Stimulated activated CD4-positive, alpha-beta T cell treated with anti-CD3 and anti-CD28 coated beads, Interleukin-15, amount 100 ng/mL, for 1 hour (primary cell): ENCODE measurements at places on chromosomes 3 and 15.

- DNase-seq: no peak
These were observed 148.5 kb upstream of the ICE2 start for GRCh38 chr15:60627298-60627943.

DNA sequence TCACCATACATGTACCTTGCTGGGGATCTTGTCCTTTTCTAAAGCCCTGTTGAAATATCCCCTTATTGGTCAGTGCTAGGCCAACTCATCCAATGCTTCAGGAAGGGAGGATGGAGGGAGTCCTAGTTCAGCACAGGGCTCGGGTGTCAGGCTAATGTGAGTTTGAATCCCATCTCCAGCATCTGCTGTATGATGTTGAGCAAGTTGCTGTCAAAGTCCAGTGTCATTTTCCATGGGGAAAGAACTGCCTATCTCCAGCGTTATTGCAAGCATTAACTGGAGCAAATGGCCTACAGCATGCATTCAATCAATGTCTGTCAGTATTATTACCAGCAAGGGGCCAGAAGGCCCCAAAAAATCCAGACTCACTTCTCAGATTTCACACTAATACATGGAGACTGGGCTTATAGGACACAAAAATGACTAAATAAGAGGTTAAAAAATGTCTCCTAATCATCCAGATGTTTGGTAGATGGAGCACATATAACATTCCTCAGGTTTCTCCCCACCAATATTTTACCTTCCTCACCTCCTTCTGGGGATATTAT, 40.8 kb downstream of the SRGAP3 start:
- no peak for DNase-seq

DNA sequence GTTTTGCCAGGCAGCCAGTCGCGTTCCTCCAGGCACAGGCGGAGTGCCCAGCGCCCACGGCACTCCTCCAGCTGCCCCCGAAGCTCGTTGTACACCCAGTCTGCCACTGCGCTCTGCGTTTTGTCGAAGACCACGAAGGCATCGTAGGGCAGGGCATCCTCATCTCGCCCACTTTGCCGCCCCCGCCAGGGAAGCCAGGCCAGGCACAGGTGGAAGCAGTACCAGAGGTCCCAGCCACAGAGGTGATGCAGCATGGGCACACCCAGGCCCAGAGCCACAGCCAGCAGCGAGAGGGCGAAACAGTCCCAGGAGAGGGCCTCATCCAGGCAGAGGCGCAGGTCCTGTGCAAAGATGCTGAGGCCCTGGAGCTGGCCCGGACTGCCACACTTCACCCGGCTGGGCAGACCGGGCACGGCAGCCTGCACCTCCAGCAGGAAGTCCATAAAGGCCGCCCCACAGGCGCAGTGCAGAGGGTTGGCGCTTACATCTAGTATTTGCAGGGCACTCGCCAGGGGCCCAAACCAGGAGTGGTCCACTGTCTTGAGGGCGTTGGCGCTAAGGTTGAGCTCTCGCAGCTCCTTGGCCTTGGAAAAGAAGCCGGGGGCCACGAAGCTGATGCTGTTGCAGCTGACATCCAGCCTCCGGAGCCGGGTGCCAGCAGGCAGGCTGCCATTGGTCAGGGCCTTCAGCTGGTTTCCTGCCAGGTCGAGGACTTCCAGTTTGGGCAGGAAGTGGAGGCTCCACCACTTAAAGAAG, 3.7 kb downstream of the TLR9 start:
- DNase-seq: no peak

DNA sequence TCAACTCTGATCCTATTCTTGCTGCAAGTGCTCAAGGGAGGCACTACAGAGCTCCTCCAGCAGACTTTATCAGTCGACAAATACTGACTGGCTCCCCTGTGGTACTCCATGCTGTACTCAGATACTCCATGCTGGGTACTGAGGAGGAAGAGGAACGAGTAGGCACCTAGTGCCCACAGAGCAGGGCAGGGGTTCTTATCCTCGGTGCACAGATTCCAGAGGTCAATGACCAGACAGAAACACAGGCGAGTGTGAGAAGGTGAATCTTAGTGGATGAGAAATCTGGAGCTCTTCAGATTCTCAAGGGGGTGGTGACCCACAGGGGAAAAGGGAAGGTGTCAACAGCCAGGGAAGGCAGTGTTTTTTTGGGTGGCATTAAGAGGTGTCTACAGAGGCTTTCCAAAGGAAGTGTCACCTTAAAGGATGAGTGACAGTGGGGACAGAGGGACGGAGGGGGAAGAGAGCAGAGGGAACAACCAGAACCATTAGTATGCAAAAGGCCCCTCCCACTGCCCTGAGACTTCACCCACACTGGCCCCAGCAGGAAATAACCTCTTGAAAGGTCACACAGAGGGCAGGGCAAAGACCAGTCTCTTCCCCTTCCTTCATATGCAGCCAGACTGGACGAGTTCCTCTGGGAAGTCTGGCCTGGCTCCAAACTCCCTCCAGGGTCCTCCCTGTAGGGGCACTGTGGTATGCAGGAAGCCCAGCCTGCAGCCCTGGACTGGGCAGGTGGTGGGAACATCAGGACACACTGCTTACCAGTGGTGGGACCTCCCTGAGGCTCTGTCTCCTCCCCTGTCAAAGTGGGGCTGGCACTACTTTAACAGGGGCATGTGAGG, 27.5 kb downstream of the CCDC12 start:
- DNase-seq: no peak

DNA sequence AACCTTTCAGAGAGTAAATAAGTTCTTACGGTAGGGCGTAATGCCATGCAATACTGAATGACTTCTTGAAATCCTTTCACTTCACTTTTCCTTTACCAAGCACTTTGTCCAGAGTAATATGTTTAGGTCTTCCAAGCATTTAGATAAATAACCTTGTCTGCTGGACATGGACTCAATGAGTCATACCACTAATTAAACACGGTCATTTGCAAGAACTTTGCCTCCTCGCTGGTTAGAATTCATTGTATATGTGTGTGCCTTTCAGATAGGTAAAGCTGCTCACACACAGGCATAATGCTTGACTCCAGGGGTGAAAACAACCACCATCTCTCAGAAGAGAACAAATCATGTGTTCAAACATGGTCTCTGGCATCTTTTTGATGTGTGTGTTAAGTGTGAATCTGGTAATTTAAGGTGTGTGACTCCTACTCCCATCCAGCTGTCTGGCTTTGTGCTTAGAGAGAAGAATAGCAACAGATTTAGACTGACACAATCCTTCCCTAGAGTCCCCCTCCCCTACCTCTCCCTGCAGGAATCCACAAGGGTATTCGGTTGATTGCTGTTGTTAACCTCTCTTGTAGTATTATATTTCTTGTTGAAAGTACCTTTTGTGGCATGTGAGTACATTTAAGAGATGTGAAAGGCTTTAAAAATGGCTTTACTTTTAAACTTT, 419.0 kb downstream of the CNTN4 start:
- no peak for DNase-seq

DNA sequence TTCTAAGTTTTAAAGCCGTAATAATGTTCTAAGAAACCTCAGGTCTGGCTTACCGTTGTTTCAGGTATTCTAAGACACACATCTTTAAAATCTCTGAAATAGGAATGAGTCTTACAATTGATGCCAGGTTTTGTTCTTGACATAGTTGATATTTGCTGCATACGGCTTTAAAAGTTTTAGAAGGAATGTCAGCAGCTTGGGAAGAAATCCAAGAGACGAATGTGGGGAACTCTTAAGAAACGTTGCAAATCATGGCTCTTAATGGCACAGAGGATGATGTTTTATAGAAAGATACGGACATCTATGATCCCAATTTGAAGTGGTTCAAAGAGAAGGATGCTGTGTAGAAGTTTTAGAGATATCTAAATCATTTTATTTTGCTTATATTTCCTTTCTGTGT, 11.5 kb downstream of the NUDT16 start:
- no peak for DNase-seq

DNA sequence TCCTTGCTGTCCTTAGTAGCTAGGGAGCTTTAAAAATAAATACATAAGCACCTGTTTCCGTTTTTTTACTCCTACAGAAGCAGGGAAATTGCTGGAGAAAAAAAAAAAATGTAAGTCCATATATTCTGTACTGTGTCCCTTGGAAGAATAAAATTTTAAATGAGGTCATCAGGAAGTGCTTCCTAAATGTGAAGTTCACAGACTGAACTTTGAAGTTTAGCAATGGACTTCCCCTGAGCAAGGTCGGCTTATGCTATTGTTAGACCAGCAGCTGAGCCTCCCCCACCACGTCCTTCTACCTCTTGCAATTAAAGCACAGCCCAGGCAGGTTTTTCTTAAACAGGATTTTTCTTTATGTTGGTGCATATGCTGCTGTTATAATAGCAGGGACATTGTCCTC, 26.3 kb downstream of the LIPC start:
- no peak for DNase-seq

- no peak for DNase-seq
These were observed 27.7 kb upstream of the LRRN1 start for GRCh38 chr3:3771567-3771966.

GRCh38 chr3:20074226-20075063, 34.2 kb downstream of the KAT2B start:
- DNase-seq: no peak

GRCh38 chr3:4596612-4597011, 103.5 kb downstream of the ITPR1 start:
- no peak for DNase-seq

GRCh38 chr3:126439968-126440708, 35.6 kb downstream of the ZXDC start:
- DNase-seq: no peak

GRCh38 chr15:59918994-59919951, 84.8 kb upstream of the FOXB1 start:
- DNase-seq: peak; percentile 11

GRCh38 chr3:14933820-14934425, 13.5 kb upstream of the NR2C2 start:
- DNase-seq: no peak

GRCh38 chr3:5275529-5275928, 88.0 kb downstream of the EDEM1 start:
- no peak for DNase-seq

DNA sequence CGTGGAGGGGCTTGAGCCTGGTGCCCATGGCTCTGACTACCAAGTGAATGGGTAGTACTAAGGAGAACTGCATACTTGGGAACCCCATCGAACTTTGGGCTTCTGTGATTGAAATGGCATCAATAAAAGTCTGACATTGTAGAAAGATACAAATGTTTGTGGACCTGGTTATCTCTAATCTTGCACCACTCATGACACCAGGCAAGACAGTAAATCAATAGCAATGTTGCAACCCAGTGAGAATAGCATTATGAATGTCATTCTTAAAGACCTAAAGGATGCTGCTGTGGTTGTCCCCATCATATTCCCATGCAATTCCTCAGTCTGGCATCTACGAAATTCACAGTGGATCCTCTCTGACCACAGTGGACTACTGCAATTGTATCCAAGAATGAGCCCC, 233.6 kb upstream of the LYSMD4 start:
- DNase-seq: no peak

- DNase-seq: no peak
These were observed 2.2 kb upstream of the NR2F2 start for GRCh38 chr15:96328181-96328876.

DNA sequence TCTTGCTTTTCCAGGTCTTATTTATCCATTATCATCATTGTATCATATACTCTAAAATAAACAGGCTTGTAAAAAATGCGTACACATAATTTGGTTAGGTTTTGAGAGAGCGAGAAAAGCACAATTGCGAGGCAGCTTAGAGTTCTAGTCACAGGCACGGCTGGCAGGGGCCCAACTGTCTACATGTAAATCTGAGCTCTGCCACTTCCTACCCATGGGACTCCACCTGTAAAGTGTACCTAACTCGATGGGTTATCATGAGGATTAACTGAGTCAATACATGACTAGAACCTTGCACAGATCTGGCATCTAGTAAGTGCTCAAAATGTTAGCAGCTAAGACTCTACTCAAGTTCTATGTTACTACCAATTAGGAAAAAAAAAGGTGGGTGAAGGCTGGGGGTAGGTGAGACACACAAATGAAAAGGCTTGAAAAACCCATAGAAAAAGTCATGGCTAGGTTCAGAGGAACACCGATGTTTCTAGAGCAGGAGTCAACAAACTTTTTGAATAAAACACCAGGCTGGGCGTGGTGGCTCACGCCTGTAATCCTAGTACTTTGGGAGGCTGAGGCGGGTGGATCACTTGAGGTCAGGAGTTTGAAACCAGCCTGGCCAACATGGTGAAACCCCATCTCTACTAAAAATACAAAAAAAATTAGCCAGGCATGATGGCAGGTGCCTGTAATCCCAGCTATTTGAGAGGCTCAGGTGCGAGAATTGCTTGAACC, 36.2 kb downstream of the GLB1 start:
- DNase-seq: no peak

DNA sequence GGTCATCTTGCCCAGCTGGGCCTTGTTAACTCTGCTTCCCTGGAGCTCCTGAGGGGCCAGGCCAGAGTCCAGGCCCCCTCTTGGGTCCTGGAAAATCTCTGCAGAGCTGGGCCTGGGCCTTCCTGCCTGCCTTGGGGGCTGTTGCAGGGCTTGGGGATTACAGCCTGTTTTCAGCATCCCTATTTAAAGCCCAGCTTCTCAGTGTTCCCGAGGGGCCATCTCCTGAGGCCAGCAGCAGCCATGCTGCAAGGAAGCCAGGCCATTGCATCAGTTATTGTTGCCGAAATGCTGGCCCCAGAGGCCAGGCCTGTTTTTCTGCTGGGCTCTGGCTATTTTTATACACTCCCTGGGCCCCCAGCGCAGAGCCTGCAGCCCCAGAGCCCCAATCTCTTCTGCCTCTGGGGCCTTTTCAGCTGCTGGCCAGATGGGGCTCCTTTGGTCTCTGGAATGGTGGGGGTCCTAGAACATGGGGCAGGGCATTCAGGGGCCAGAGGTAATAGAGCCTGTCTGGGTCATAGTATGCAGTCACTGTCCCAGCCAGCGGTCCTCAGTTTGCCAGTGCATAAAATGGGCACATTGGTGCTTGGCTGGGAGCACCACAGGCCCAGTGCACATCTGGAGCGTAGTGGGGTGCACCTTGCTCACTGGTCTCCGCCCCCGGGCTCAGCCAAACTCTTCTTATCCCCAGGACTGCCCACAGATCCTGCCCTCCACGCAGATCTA, 28.5 kb downstream of the PLXNA1 start:
- DNase-seq: no peak

- no peak for DNase-seq
These were observed 237.8 kb upstream of the UBE2E1 start for GRCh38 chr3:23567917-23568316.
